ENCODE measurements at places on chromosomes 11 and 22.

GRCh38 chr11:132422722-132423121 lies 1052.3 kb downstream of the NTM start:
- DNase-seq = no peak

DNA sequence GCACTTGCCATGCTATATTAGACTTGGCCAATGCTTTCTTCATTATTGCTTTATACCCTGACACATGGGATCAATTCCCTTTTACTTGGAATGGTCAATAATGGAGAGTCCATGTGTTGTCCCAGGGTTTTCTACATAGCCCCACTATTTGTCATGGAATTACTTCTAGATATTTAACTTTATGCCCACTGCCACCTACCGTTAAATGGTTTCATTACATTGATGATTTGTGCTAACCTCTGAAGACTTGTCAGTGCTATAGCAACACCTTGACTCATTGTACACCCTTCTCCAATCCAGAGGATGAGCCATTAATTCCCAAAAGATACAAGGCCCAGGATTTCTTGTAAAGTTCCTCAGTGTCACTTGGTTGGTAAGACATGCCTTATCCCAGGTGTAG lies 31.4 kb upstream of the SLC22A25 start:
- DNase-seq = no peak

DNA sequence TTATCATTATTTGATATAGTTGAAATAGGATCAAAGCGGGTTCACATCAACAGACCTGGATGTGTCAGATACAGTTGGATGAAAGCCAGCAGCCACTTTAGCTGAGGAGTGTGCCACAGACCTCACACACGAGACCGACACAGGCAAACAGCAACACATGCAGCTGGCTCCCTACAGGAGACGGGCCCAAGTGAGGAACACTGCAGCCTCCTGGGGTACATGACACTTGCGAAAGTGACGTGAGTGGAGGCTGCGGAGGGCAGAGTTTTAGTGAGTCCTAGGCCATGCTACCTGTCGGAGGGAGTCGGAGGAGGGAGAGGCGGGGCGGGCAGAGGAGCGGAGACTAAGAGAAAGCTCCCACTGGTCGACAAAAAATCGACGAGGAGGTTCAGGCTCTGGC lies 100.9 kb upstream of the BID start:
- no peak for DNase-seq

DNA sequence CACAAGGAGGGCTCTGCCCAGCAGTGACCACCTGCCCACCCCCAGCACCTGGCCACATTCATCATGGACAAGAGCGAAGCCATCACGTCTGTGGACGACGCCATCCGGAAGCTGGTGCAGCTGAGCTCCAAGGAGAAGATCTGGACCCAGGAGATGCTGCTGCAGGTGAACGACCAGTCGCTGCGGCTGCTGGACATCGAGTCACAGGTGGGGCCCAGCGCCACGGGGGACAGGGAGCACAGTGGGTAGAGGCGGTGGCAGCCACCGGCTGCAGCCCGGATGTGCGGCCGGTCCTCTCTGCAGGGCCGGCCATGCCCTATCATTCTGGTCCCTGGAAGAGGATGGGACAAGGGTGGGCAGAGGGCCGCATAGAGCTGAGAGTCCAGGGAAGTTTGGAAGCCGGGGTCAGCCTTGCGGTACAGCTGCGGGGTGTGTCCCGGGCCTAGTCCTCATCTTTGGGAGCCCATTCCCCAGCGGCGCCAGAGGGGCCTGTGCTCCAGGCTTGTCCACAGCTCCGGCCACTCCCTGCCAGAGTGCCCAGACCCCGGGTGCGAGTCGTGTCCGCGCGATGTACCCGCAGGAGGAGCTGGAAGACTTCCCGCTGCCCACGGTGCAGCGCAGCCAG lies 14.1 kb downstream of the EPS8L2 start:
- no peak for DNase-seq

GRCh38 chr11:92295175-92296137 lies 70.8 kb downstream of the FAT3 start:
- no peak for DNase-seq

DNA sequence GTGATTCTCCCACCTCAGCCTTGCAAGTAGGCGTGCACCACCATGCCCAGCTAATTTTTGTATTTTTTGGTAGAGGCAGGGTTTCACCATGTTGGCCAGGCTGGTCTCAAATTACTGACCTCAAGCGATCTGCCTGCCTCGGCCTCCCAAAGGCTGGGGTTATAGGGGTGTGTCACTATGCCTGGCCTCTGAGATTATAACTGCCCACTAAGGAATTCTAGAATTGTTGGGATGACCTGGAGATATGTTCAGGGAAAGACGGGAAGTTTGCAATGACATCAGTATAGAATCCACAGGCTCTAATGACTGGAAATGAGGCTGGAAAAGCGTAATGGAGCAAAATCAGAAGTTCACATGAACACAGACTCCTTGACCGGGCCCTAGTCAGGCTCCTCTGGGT lies 62.2 kb downstream of the CLMP start:
- DNase-seq = no peak

GRCh38 chr11:120330045-120330444 lies 4.9 kb downstream of the TLCD5 start:
- no peak for DNase-seq

- DNase-seq = no peak
Measured at GRCh38 chr11:69125861-69126260, 29.9 kb upstream of the SMIM38 start.

GRCh38 chr11:113506893-113507292 lies 31.7 kb upstream of the DRD2 start:
- DNase-seq = no peak

DNA sequence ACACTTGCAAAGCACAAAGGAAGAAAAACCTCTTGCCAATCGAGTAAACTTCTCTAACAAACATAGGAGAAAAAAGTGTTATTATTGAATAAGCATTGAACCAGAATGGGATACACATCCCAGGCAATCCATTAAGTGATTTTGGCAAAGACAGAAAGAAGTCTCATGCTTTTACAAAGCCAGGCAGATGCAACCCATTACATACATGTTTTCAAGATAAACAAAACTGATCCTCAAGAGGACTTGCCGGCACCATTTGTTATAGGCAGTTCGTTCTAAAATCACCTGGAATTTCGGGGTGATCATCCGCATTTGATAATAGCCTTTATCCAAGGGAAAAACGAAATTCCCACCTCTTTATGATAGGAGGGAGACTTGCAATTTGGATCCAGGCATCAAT lies 97.5 kb upstream of the RAG2 start:
- DNase-seq = no peak

DNA sequence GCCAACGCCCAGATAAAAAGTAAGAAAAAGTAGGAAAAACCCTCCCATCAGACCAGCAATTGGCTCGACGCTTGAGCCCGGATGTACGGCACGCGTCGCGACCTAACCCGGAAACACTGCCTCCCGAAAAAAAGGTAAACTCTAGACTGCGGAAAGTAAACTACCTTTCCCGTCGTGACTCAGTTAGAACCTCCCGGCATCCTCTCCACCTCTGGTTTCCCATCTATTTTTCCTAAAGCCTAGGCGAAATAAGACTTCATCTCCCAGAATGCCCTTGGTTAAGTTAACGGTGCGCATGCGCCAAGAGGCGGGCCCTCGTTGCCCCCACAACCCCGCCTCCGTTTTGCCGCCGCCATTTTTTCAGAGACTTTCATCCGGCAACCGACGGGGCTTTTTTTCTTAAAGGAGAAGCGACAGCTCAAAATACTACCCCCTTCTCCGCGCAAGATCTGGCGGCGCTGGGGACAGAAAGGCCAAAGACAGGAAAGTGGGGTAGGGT lies 678 bp upstream of the ZFP91 start:
- DNase-seq = peak; percentile 81

DNA sequence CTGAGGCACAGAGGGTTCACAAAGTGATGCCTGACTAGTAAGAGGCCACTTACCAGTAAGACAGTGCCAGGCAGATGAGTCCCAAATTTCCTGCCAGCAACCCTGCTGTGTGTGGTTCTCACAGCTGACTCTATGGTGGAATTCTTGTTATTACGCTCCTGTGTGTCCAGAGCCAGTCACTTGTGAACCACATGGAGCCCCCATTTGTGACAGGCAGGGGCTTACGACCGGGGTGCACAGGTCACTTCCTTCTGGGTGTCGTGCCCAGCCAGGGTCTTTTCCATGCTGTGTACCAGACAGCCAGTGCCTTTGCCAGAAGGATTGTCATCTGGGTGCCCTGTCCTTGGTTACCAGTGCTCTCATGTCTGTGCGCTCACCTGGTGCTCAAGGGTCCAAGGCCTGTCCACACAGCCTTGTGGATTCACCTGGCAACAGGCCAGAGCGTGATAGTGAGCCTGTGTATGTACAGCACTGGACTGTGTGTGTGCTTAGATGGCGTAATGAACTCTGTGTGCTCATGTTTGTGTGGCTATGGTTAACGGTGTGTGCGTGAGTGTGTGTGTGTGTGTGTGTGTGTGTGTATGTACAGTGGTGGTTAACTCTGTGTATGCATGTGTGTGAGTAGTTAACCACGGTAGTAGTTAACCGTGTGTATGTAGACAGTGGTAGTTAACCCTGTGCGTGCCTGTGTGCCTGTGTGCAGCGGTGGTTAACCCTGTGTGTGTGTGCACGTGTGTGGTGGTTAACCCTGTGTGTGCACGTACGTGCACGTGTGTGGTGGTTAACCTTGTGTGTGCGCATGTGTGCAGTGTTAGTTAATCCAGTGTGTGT lies 18.6 kb downstream of the GRAMD4 start:
- no peak for DNase-seq

GRCh38 chr22:42328130-42328783 lies 57.8 kb upstream of the TCF20 start:
- DNase-seq = no peak

GRCh38 chr11:76307396-76307795 lies 73.5 kb downstream of the THAP12 start:
- no peak for DNase-seq

GRCh38 chr11:97717922-97718321 lies 1302.8 kb upstream of the CNTN5 start:
- no peak for DNase-seq

- DNase-seq = no peak
Measured at GRCh38 chr11:126430581-126431335, 75.3 kb downstream of the ST3GAL4 start.

DNA sequence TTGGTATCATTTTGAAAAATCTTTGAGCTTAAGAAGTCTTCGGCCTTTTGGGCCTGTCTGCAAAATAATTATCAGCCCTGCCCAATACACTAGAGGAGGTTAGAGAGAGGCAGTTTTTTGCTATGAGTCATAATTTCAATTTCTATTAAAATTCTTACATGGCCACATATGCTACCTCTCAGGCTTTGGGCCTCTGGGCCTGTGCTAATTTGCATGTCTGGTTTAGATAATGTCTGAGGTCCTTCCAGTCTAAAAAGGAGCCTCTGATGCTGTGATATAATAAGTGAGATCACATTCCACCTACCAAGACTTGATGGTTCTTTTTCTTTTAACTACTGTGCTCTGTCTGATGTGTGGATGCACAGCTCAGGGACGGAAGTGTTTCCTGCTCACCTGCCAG lies 70.8 kb downstream of the KCNJ1 start:
- no peak for DNase-seq

- DNase-seq = no peak
Measured at GRCh38 chr11:14273895-14274294, 85.1 kb downstream of the RRAS2 start.

DNA sequence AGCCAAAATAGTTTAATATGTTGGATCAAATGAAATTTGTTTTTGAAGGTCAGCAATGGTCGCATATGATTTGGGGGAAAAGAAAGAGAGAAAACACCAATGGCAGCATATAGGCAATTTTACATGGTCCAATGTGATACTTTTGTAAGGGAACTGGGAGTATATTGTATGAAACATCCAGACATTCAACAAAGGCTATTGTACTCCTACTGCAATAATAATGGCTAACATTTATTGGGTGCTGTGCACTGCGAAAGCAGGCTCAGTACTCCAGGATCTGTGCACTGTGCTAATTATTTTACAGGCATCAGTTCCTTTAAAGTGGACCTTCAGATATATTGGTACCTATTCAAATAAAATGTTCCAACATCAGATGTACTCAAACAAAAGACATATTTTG lies 5.9 kb upstream of the OR10V1 start:
- no peak for DNase-seq

DNA sequence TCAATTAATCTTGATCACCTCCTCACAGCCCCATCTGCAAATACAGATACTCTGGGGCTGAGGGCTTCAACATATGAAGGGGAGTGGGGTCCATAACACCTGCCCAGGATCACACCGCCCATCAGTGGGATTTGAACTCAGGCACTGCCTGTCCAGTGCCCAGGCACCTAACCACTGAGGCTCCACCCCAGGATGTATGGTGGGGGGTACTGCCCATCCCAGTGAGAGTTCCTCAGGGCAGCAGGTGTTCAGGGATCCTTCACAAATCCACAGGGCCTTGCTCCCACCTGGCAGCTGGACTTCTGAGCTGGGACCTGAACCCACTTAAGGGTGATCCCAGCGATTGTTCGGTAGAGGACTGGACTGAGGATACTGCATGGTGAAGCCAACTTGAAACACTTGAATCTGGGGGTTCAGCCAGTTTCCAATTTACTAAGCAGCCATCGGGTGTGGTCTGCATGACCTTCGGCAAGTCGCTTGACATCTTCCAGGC lies 33.3 kb downstream of the PRDM11 start:
- no peak for DNase-seq

- no peak for DNase-seq
Measured at GRCh38 chr11:96397863-96398262, 8.1 kb downstream of the JRKL start.

- no peak for DNase-seq
Measured at GRCh38 chr22:31488988-31489617, 539 bp downstream of the EIF4ENIF1 start.

- DNase-seq = no peak
Measured at GRCh38 chr11:20042811-20043341, 117.4 kb downstream of the DBX1 start.

Measured in thoracic aorta (tissue), 2 donors.